ENCODE measurements at places on chromosomes 13 and 19. TPM values are rescaled to one million over a fixed set of nuclear protein-coding genes. Genes with fewer than 3 reads are reported as not detected.

DNA sequence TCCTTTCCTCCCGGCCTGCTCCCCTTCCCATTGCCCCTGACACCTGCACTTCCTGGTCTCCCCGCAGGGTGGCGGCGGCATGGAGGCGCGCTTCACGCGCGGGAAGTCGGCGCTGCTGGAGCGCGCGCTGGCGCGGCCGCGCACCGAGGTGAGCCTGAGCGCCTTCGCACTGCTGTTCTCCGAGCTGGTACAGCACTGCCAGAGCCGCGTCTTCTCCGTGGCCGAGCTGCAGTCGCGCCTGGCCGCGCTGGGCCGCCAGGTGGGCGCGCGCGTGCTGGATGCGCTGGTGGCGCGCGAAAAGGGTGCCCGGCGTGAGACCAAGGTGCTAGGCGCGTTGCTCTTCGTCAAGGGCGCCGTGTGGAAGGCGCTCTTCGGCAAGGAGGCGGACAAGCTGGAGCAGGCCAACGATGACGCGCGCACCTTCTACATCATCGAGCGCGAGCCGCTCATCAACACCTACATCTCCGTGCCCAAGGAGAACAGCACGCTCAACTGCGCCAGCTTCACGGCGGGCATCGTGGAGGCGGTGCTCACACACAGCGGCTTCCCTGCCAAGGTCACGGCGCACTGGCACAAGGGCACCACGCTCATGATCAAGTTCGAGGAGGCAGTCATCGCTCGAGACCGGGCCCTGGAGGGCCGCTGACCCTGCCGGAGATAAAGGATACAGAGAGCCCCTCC, 1.7 kb downstream of the TRAPPC5 start:
- no peak overlapping the region for H3K27ac ChIP-seq
- DNase-seq = no peak
- H3K36me3 ChIP-seq = peaks cover 27% of the 10 kb centered on the region

GRCh38 chr19:49929121-49929610, at the start of the genes ATF5 and NUP62:
Gene ATF5 (plus strand): TSS chr19:49929205. CDS start chr19:49930851, 1,646 bp downstream.
Gene NUP62 (minus strand): TSS chr19:49929504. CDS start chr19:49909807, 19,697 bp downstream.
- peak; percentile 95 for DNase-seq
- peak within 1 kb of the TSS; percentile 87 for H3K27ac ChIP-seq
- H3K36me3 ChIP-seq = peaks cover 52% of the 10 kb centered on the region
- peaks cover 15% of the 10 kb centered on the region for H3K4me1 ChIP-seq
- H3K4me3 ChIP-seq = peak within 1 kb of the TSS; percentile 77
- no peaks in the 10 kb centered on the region for H3K27me3 ChIP-seq

DNA sequence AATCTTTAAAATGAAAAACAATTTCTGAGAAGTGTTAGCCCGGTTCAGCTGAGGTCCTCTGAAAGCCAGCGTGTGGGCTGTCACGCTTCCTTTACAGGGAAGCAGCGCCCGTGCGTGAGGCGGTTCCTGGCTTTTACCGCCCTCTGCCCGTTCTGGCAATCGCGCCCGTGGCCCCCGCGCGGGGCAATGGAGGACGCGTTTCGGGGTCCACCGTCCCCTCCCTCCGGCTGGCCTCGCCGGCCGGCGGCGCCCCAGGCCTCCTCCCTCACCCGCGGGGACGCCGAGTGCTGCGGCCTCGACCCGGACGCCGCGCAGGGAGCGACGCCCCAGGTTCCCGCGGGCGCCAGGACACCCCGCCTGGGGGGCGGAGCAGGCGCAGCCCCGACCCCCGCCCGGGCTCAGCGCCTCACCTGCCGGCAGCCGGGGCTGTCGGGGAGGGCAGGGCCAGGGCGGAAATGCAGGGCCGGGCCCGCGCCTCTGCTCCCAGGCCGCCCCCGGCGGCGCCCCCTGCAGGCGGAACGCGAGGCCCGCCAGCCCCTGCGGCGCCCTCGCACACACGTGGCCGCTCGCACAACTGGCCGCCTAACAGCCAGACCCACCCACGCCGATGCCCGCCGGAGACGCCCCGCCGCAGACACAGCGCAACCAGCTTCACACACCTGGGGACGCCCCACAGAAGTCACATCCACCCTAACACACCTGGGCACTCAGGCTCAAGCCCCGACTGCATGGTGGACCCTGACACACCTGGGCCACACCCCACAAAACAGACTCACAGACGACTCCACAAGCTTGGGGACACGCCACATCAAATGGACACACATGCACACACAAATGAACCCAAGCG, at the start of gene GGACT:
Gene GGACT, minus strand, starts transcription at position 459 of the 847 bp plus-strand sequence. CDS start 56,198 bp downstream, outside the sequence.
- peak within 1 kb of the TSS; percentile 49 for H3K27ac ChIP-seq
- no peaks in the 10 kb centered on the region for H3K27me3 ChIP-seq
- H3K4me3 ChIP-seq = peak within 1 kb of the TSS; percentile 86

Gene CACNG8
- polyA plus RNA-seq = not detected

- H3K27ac ChIP-seq = no peak overlapping the region
- H3K4me1 ChIP-seq = no peaks in the 10 kb centered on the region
- no peak overlapping the region for H3K4me3 ChIP-seq
- H3K27me3 ChIP-seq = no peaks in the 10 kb centered on the region
Observed at GRCh38 chr13:51349016-51349415, 9.5 kb downstream of the SERPINE3 start.

- peak; percentile 37 for DNase-seq
- H3K4me1 ChIP-seq = no peaks in the 10 kb centered on the region
- H3K4me3 ChIP-seq = no peak overlapping the region
- H3K36me3 ChIP-seq = no peaks in the 10 kb centered on the region
- no peaks in the 10 kb centered on the region for H3K27me3 ChIP-seq
Observed at GRCh38 chr19:3798137-3798536, 12.0 kb upstream of the MATK start.

GRCh38 chr19:16160445-16160942, 12.8 kb downstream of the CIB3 start:
- no peak for DNase-seq
- peaks cover 7% of the 10 kb centered on the region for H3K36me3 ChIP-seq
- H3K4me3 ChIP-seq = no peak overlapping the region
- H3K27ac ChIP-seq = no peak overlapping the region
- H3K27me3 ChIP-seq = no peaks in the 10 kb centered on the region

DNA sequence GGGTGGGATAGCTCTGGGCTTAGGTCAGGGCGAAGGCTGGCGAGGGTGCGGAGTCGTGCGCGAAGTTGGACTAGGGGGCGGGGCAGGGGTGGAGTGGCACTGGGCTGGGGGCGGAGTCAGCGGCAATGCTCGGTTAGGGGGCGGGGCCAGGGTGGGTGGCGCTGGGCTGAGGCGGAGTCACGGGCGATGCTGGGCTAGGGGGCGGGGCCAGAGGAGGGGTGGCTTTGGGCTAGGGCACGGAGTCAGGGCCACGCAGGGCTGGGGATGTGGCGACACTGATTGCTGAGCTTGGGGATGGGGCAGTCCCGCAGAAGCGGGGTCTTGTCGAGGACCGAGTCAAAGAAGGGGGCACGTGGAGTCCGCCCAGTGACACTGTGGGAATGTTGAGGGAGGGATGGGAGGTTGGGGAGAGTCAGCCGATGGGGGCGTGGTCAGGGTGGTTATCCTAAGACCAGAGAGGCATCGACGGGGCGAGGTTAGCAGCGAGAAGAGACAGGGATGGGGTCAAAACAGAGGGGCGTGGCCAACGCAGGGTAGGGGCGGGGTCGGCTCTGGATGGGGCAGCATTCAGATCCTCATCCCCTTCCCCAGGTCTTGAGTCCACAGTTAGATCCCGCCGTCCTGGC, 8.7 kb downstream of the HOMER3 start:
- H3K27ac ChIP-seq = no peak overlapping the region
- no peaks in the 10 kb centered on the region for H3K36me3 ChIP-seq
- DNase-seq = peak; percentile 77
- no peak overlapping the region for H3K4me3 ChIP-seq
- H3K4me1 ChIP-seq = peaks cover 7% of the 10 kb centered on the region

GRCh38 chr13:100392709-100393630, 195.6 kb downstream of the GGACT start:
- peak; percentile 28 for DNase-seq
- no peak overlapping the region for H3K27ac ChIP-seq
- no peaks in the 10 kb centered on the region for H3K4me1 ChIP-seq
- H3K36me3 ChIP-seq = no peaks in the 10 kb centered on the region
- no peaks in the 10 kb centered on the region for H3K27me3 ChIP-seq

GRCh38 chr13:113149711-113150549, 8.5 kb upstream of the PROZ start:
- H3K4me1 ChIP-seq = peaks cover 17% of the 10 kb centered on the region
- no peaks in the 10 kb centered on the region for H3K27me3 ChIP-seq
- DNase-seq = no peak

DNA sequence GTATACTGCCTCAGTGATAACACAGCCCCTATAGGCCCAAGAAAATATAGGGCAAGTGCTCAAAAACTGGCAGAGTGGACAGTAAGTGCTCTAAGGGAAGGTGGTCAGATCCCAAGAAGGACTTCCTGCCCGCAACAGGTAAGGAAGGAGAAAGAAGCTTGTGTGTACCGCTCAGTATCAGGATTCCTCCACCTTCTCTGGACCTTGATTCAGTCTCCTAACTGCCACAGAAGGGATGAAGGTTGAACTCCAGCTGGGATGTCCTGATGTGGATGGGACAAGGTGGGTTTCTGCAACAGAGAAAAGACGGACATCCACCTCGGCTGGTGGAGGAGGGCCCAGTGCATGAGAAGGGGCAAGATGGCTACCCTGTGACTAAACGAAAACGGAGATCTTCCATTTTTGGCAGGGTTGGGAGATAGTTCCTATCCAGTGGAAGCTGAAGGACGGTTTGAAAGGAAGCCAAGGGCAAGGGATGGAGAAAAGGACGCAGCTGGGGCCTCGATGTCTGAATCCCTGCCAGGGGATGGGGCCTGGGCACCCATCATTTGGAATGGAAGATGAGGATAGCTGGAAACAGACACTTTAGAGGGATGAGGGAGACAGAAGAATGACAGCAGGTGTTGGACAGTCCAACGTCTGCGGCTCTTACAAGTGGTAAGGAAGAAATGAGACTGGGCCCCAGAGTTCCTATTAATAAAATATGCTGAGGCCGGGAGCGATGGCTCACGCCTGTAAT, 1.3 kb upstream of the ATF5 start:
- no peak for DNase-seq
- H3K36me3 ChIP-seq = peaks cover 7% of the 10 kb centered on the region
- H3K4me3 ChIP-seq = peak overlapping the region; percentile 0
- H3K4me1 ChIP-seq = peaks cover 8% of the 10 kb centered on the region
- H3K27me3 ChIP-seq = no peaks in the 10 kb centered on the region
- no peak overlapping the region for H3K27ac ChIP-seq

Gene KCTD4
- not detected for polyA plus RNA-seq

- peak; percentile 55 for DNase-seq
- no peaks in the 10 kb centered on the region for H3K36me3 ChIP-seq
- H3K27me3 ChIP-seq = peaks cover 4% of the 10 kb centered on the region
Observed at GRCh38 chr13:29737061-29737460, 113.4 kb downstream of the UBL3 start.

- peaks cover 7% of the 10 kb centered on the region for H3K36me3 ChIP-seq
- DNase-seq = no peak
- H3K4me3 ChIP-seq = no peak overlapping the region
- H3K4me1 ChIP-seq = peaks cover 13% of the 10 kb centered on the region
- no peak overlapping the region for H3K27ac ChIP-seq
Observed at GRCh38 chr19:35639321-35639639, 2.3 kb upstream of the ETV2 start.

GRCh38 chr13:31209172-31209840, 9.5 kb downstream of the B3GLCT start:
- DNase-seq = no peak
- H3K27ac ChIP-seq = no peak overlapping the region
- no peaks in the 10 kb centered on the region for H3K36me3 ChIP-seq
- no peak overlapping the region for H3K4me3 ChIP-seq
- H3K27me3 ChIP-seq = no peaks in the 10 kb centered on the region
- H3K4me1 ChIP-seq = no peaks in the 10 kb centered on the region

DNA sequence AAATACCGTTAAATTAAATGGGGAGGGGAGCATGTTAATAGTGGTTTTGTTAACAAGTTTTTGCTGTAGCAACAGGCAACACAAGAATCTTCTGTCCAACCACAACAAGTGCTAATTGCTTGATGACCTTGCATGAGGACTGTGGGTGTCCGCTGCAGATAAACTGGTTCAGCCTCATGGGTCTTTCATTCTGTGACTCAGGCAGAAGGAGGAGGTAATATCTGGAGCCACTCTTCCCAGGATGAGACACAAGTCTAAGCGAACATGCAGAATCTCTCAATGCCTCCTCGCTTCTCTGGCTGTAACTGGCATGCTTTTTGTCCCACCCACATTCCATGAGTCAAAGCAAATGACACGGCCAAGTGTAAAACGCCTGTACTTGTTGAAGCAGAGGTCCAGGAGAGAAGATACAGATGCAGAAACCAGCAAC, 56.6 kb upstream of the MYO16 start:
- no peak overlapping the region for H3K4me3 ChIP-seq
- DNase-seq = no peak
- no peaks in the 10 kb centered on the region for H3K36me3 ChIP-seq
- no peak overlapping the region for H3K27ac ChIP-seq
- no peaks in the 10 kb centered on the region for H3K27me3 ChIP-seq

DNA sequence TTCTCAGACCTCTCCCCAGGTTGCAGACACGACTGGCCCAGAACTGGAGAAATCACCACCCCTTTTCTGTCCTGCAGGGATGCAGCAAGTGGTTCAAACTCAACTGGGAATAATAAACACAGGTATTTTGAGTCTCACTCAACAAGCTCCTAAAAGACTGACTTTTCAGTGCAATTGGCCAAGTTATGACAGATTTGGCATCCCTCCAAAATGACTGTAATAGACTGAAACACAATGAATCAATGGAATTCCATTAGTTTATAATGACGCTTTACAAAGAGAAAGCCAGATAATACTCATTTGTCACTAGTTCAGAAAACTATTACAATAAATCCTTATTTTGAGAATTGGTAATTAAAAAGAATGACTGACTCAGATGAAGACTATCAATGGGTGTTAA, 38.1 kb downstream of the MIPEP start:
- H3K4me3 ChIP-seq = no peak overlapping the region
- H3K36me3 ChIP-seq = peaks cover 2% of the 10 kb centered on the region
- H3K27me3 ChIP-seq = no peaks in the 10 kb centered on the region
- no peak overlapping the region for H3K27ac ChIP-seq
- H3K4me1 ChIP-seq = no peaks in the 10 kb centered on the region

- H3K36me3 ChIP-seq = no peaks in the 10 kb centered on the region
- peaks cover 4% of the 10 kb centered on the region for H3K27me3 ChIP-seq
- peak; percentile 66 for DNase-seq
- H3K27ac ChIP-seq = no peak overlapping the region
- H3K4me3 ChIP-seq = peak overlapping the region; percentile 37
Observed at GRCh38 chr19:50427997-50428425, 4.7 kb upstream of the MYBPC2 start.

DNA sequence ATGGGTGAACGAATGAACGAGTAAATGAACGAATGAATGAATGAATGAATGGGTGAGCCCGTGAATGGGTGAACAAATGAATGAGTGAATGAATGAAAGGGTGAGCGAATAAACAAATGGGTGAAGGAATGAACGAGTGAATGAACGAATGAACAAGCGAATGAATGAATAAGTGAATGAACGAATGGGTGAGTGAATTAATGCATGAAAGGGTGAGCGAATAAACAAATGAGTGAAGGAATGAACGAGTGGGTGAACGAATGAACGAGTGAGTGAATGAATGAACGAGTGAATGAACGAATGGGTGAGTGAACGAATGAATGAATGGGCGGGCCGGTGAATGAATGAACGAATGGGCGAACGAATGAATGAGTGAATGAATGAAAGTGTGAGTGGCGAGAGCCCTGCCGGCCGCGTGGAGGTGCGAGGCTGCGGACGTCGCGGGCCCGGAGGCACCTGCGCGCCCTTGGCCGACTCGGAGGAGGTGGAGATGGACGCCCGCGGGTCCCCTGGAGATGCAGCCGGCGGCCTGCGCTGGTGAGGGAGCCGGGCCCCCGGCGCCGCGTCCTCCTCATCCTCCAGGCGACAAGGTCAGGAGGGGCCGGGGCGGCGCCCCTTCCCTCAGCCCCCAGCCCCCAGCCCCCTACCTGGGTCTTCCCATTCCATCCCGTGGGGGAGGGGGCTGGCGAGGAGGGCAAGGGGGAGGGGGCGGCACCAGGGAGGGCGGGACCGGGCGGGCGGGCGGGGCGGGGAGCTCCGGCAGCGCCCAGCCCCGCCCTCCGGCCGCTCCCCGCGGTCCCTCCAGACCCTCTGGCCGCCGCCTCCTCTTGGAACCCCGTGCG, 15.4 kb downstream of the ANKRD24 start:
- H3K27me3 ChIP-seq = no peaks in the 10 kb centered on the region
- DNase-seq = no peak
- H3K36me3 ChIP-seq = no peaks in the 10 kb centered on the region
- H3K4me3 ChIP-seq = no peak overlapping the region

All from small intestine (tissue), 16 donors.